ENCODE measurements at places on chromosomes 13 and 19. TPM values are rescaled to one million over a fixed set of nuclear protein-coding genes. Genes with fewer than 3 reads are reported as not detected.

DNA sequence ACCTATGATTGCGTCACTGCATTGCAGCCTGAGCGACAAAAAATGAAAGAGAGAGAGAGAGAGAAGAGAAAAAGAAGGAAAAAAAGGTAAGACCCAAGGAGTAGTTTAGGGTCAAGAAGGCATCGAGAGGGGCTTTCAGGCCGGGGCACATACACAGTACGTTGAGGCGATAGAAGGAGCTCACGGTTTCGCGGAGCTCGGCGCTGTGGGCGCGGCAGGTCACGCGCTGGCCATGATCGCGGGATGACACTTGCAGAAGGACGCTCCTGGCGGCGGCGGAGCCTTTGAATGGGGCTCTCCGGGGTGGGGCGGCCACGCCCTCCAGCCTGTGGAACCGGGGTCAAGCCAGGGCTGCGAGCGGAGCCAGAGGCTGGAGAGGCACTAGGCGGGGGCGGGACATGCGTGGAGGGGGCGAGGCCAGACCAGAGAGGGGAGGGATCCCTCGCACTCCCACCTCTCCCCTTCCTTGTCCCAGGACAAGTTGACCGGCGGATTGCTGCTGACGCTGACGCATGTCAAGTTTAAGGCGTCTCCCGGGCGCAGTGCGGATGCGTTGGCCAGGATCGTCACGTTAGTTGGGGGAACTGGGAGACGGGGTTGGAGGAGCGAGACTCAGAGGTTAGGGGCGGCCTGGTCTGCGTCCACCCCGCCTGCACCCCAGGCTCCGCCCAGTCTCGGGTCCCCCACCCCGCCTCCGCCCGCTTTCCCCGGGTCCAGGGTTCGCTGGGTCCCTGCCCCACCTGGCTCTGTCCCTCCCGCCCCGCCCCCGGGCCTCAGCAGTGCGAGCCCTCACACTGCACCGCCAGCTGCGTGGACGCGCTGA, 6.9 kb downstream of the NPHS1 start:
- DNase-seq: no peak
- H3K27me3 ChIP-seq: peaks cover 63% of the 10 kb centered on the region
- H3K4me3 ChIP-seq: peak overlapping the region; percentile 62
- peaks cover 2% of the 10 kb centered on the region for H3K36me3 ChIP-seq

DNA sequence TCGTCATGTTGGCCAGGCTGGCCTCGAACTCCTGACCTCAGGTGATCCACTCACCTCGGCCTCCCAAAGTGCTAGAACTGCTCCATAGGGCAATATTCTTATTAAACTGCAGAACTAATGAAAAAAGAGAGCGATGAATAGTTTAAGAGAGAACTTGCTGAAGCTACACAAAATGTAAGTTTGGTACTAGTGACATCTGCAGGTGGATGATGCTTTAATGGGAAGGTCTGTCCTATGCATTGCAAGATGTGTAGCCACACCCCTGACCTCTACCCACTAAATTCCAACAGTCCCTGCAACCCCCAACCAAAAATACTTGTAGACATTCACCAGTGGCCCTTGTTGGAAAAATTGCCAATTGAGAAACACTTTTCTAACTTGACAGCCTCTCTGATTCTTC, 117.8 kb downstream of the NALCN start:
- H3K4me3 ChIP-seq: no peak overlapping the region
- no peak for DNase-seq
- no peaks in the 10 kb centered on the region for H3K4me1 ChIP-seq

DNA sequence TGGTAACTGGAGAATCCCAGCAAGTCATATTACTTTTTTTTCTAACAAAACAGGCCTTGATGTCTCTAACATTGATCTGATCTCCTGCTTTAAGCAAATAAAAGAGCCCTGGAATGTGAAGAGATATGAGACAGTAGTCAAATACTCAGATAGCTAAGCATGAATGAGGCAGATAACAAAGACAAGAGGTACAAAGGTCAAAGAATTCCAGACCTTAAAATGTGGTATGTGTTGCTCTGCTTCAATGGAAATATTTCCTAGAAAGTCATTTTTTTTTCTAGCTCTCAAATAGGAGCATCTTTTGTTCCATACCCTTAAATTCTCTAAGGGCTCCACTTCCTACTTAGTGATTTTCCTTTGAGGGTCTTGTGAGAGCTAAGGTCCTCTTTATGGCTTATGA, 54.6 kb downstream of the ZNF254 start:
- no peak overlapping the region for H3K4me3 ChIP-seq
- DNase-seq: no peak
- H3K27me3 ChIP-seq: no peaks in the 10 kb centered on the region
- H3K4me1 ChIP-seq: peaks cover 3% of the 10 kb centered on the region
- H3K27ac ChIP-seq: no peak overlapping the region

The ELSPBP1 gene
- total RNA-seq: not detected

DNA sequence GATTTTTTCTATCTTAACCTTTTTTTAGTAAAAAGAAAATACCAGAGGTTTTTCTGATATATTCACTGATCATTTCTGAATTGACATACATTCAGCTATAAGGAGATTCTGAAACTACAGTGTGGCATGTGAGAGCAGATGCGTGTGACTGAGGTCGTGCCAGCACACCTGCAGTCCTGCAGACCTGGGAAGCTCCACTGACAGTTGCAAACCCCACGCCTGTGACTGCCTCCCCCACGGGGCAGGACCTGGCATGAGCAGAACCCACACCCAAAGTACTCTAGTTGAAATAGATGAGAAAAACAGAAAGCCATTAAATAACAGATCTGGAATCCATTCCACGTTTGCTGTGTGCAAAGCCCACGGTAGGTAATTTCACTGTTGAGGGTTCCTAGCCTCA, 80.7 kb downstream of the TEX29 start:
- no peak overlapping the region for H3K4me3 ChIP-seq
- no peaks in the 10 kb centered on the region for H3K4me1 ChIP-seq
- no peak for DNase-seq
- no peak overlapping the region for H3K27ac ChIP-seq
- no peaks in the 10 kb centered on the region for H3K36me3 ChIP-seq

- DNase-seq: no peak
- peaks cover 6% of the 10 kb centered on the region for H3K27me3 ChIP-seq
- H3K27ac ChIP-seq: no peak overlapping the region
- H3K4me3 ChIP-seq: no peak overlapping the region
Observed at GRCh38 chr19:46812977-46813838, 24.8 kb upstream of the SLC1A5 start.

DNA sequence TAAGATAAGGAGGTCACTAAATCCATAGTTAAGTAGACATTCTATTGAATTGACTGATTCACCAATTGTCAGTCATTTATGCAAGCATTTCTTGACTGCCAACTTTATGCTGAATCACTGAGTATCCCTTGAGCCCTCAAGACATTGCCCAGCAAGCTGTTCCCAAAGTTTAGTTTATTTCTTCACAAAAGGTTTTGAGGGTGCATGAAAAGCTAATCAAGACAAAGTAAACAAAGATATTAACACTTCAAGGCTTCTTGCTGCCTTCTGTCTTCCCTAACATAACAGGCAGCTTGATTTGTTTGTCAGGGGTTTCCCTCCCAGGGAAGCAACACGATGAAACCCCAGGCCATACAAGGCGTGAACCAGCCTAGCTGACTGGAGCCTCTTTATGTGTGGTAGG, 374.4 kb downstream of the SPRY2 start:
- DNase-seq: no peak
- H3K36me3 ChIP-seq: peaks cover 11% of the 10 kb centered on the region
- H3K27me3 ChIP-seq: no peaks in the 10 kb centered on the region
- no peak overlapping the region for H3K27ac ChIP-seq
- peaks cover 1% of the 10 kb centered on the region for H3K4me1 ChIP-seq

The ZNF649 gene
- 42.4 TPM for total RNA-seq

DNA sequence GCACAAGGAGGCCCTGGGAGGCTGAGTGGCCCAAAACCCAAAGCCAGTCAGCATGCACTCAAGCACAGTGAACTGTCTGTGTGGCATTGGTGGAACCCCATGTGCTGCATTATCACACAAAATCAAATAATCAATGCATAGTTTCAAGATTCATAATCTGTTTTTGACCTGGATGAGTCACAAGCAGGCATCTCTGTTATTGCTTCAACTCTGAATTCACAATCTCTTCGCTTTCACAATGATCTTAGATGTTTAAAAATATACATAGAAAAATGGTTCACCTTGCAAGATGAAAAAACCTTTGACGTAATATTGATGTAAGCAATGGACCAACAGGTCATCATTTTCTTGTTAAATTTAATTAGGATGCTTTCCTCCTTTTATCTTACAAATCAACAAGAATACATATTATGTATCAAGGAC, 455.4 kb downstream of the IRS2 start:
- H3K36me3 ChIP-seq: no peaks in the 10 kb centered on the region
- no peak for DNase-seq
- no peak overlapping the region for H3K4me3 ChIP-seq
- no peaks in the 10 kb centered on the region for H3K27me3 ChIP-seq

DNA sequence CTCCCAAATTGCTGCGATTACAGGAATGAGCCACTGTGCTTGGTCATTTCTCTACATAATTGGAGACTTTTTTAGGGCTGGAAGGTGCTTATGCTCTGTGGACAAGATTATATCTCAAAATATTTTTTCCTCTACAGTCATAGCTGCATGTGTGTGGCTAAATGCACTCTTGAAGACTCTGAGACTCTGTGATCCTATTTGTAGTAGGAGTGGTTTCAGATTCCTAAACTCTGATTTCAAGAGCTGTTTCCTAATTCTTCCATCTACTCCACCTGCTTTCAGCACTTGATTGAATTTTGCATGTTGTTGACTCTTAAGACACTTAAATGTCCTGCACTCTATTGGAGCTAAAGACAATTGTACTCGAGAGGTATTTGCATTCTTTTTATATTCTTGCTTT, 78.0 kb downstream of the KLF5 start:
- H3K4me3 ChIP-seq: no peak overlapping the region
- peaks cover 3% of the 10 kb centered on the region for H3K36me3 ChIP-seq
- H3K27ac ChIP-seq: peak overlapping the region; percentile 53
- H3K4me1 ChIP-seq: peaks cover 39% of the 10 kb centered on the region

Measured in progenitor cell of endocrine pancreas (in vitro differentiated cells).